GM20000 (cell line): ENCODE measurements at places on chromosomes 11 and 22.
A peak's percentile ranks its signal among the peaks of the same experiment; 100 is the strongest.

DNA sequence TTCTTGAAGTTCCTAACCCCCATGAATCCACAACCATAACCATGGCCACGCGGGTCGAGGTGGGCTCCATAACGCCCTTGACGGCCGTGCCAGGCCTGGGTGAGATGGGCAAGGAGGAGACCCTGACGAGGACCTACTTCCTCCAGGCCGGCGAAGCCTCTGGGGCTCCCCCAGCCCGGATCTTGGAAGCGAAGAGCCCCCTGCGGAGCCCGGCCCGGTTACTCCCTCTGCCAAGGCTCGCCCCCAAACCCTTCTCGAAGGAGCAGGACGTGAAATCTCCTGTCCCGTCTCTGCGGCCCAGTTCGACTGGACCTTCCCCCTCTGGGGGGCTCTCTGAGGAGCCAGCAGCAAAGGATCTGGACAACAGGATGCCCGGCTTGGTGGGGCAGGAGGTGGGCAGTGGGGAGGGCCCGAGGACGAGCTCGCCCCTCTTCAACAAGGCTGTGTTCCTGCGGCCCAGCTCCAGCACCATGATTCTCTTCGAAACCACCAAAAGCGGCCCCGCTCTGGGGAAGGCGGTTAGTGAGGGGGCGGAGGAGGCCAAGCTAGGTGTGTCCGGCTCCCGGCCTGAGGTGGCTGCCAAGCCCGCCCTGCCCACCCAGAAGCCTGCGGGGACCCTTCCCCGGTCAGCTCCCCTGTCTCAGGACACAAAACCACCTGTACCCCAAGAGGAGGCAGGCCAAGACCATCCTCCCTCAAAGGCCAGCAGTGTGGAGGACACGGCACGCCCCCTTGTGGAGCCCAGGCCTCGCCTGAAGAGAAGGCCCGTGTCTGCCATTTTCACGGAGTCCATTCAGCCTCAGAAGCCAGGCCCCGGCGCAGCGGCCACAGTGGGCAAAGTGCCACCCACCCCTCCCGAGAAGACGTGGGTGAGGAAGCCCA lies 75.7 kb downstream of the KIAA1671 start:
- DNase-seq = no peak

DNA sequence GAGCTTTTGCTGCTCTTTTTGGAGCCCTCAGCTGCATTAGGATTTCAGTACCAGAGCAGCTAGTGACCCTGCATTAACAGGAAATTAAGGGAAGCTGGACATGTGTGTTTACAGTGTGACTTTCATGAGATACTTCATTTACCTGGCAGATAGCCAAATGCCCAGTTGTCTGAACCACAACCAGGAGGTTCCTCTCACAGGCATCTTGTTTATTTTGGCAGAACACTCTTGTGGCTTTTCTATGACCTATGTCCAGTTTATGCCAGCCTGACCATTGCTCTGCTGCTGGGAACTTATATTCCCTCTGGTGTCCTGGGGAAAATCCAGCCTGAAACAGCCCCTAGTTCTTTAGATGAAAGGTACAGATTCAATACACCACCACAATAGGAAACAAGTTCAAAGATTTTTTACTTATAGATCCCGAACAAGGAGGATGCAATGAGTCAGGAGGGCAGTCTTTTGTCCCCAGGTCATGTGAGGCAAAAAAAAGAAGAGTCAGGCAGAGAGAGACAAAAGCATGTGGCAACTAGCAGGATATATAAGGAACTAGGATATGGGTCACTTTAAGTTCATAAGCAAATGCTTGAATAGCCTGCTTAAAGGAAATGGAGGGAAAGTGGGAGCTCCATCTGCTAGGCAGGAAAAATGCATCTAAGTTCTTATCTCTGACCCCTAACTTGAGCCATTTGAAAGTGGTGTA lies 379.3 kb downstream of the INSC start:
- DNase-seq = no peak

- DNase-seq = no peak
These were observed 133.5 kb downstream of the CACNA1I start for GRCh38 chr22:39703928-39704639.

GRCh38 chr11:47977623-47978022 lies 2.7 kb upstream of the PTPRJ start:
- no peak for DNase-seq

DNA sequence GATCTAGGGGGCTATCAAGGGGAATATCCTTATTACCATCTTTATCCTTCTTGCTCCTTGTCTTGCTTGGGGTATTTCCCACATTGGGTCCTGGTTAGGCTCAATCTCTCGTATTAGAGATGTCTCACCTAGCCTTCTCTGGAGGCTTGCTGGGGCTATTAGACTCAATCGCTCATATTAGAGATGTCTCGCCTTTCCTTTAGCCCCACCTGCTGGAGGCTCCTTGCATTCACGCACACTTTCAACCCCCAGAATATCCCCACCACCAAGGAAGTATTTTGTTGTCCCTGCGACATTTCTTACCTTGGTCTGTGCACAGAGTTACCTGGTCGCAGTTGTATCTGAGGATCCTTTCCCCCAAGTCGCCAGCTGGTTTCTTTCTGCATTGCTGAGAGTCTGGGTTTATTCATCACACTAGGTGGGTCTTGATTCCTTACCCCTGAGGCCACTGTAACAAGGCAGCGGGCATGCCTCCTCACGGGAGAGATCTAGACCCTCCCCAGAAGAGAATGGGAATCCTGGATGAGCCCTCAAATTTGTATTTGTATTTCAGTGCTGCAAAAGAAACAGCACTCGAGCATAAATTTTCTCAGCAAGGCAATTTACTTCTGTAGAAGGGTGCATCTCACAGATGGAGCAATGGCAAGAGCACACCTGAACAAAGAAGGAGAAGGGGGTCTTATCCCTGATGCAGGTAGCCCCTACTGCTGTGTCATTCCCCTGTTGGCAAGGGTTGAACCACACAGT lies 15.9 kb upstream of the HYLS1 start:
- no peak for DNase-seq

- no peak for DNase-seq
These were observed 386.5 kb downstream of the SOX6 start for GRCh38 chr11:15969701-15970329.

GRCh38 chr22:23521441-23522113 lies 58.5 kb downstream of the IGLL1 start:
- peak; percentile 93 for DNase-seq

GRCh38 chr11:28671274-28671673 lies 563.1 kb downstream of the METTL15 start:
- DNase-seq = no peak

DNA sequence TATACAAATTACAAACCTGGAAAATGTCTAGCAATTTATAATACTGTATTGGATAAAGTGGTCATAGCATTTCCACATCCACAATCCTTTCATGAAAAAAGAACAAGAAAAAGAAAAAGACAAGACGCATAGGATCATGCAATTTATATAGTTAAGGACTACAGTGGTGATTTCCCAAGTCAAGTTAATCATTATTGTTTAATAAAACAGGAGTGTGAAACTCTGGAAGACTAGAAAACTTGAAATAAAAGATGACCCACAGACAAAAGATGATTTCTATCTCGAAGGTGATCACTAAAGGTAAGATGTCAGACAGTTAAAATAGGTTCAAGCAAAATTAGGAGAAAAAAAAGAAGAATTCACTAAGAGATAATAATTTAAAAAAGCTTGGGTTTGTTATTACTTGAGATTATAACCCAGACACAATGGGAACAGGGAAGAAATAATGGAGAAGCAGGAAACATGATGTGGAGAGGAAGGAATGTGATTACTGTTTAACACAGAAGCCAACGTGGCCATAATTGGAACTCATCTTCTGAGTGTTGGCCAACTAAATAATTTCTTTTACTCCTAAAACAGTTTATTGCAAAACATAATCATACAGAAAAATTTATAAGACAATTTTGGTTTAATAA lies 441.2 kb upstream of the ANO3 start:
- no peak for DNase-seq

DNA sequence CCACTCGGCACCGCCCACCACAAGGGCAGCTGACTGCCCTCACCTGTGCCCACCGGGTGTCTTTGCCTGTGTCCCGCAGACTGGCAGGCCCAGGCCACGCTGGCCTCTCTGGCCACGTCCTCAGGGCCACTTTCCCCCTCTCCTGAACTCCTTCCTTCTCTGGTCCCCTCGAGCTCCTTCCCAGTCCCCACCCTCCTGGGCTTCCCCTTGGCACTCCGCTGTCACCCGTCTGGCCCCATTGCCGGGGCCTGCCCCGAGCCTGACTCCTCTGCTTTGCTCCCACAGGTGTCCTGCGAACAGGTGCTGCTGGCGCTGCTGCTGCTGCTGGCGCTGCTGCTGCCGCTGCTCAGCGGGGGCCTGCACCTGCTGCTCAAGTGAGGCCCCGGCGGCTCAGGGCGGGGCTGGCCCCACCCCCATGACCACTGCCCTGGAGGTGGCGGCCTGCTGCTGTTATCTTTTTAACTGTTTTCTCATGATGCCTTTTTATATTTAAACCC lies 14.2 kb downstream of the MCAT start:
- peak; percentile 56 for DNase-seq

- peak; percentile 70 for DNase-seq
These were observed at the start of gene MCAM for GRCh38 chr11:119316729-119317591. Gene MCAM (minus strand): TSS chr11:119317130. CDS start chr11:119317101, 29 bp downstream.

- DNase-seq = no peak
These were observed 52.1 kb downstream of the CLTCL1 start for GRCh38 chr22:19239464-19239863.

GRCh38 chr11:45803971-45804760 lies 783 bp upstream of the SLC35C1 start:
- peak; percentile 55 for DNase-seq

GRCh38 chr11:79086056-79086455 lies 354.8 kb downstream of the TENM4 start:
- no peak for DNase-seq

DNA sequence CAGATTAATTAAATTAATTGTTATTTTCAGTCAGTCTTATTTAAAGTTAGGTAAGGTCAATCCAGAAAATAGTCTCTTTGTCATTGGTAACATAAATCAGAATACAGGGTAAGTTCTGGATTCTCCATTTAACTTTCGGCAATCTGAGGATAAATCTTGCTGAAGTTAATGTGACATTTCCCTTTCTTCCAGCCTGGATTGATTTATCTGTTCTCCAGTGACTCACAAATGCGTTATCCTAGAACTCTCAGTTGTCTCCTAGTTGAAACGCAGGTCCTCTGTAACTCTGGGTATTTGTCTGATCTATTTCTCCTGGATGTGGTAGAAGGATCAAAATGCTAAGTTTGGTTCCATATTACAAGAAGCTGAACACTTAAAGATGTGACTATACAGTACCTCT lies 21.0 kb downstream of the OR51E1 start:
- no peak for DNase-seq

GRCh38 chr22:43014316-43014868 lies 557 bp downstream of the PACSIN2 start:
- DNase-seq = peak; percentile 64
